ENCODE measurements at places on chromosomes 12 and 14.

DNA sequence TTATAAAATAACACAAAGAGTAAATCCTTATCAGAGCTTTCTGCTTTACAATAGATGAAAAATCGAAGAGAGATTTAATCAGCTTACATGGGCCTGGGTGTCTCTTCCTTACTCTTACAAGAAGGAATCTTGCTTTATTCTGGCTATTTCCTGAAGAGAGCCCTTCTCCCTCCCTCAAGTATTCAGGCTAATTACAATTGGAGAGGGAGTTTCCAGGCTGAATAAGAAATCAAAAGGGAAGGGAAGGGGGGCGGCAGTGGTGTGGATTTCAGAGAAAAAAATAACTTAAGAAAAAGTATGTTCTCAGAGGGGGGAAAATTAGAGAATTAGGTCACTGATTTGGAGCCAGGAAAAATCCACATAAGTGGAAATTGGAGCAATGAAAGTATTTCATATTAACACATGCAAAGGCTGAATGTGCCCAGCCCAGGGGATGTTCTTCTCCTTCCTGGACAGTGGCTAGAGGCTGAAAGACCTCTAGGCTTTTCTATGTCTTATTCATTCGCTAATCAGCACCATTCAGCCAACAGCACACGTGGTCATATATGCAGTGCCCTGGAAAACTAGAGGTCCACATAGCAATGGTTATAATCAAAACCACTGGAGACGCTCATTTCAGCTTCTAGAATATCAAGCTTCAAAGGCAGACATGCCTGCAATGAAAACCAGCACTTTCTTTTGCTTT is 158.9 kb upstream of the BTG1 start:
- DNase-seq, result peak; percentile 31

DNA sequence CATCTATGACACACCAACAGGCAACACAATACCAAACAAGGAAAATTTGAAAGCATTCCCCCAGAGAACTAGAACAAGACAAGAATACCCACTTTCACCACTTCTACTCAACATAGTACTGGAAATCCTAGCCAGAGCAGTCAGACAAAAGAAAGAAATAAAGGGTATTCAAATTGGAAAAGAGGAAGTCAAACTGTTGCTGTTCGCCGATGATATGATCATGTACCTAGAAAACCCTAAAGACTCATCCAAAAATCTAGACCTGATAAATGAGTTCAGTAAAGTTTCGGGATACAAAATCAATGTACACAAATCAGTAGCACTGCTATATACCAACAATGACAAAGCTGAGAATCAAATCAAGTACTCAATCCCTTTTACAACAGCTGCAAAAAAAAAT is 8.1 kb upstream of the ATL1 start:
- DNase-seq, result no peak

GRCh38 chr14:72463291-72463866 is 430.5 kb downstream of the DPF3 start:
- no peak for DNase-seq

- DNase-seq, result no peak
These were observed 28.3 kb downstream of the STON2 start for GRCh38 chr14:81371802-81372201.

DNA sequence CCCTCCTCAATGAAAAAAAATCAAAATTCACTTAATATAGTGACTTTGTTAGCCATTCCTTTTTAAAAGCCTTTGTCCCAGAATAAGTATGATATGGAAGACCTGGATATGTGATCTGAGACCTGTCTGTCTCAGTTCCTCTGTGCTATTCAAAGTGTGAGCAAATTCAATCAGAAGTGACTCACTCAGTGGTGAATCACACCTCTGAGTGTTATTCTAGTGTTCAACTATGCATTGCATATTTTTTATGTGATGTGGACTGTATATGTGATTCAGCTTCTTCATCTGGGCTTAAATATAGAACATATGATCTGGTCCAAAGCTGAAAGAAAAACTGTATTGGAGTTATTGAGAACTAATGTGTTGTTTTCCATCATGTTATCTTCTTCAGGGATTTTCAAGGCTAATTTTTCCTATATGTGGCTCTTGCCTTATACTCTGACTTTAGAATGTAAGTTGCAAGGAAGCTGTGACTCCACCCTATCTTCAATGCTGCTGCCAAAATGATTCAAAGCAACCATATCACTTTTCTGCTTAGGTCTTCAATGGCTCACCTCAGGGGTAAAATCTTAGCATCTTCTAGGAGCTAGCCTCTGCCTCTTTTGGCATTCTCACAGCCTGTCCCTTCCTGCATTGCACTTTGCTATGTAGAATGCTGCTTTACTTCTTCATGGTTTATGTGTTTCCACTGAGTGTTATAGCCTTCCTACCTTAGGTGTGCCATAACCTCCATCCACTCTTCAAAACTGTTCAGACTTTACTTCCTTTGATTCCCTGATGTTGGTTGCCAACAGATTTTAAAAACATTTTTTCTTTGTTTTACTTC is 169.8 kb downstream of the OTOGL start:
- DNase-seq, result no peak

GRCh38 chr14:90499908-90500664 is 103.3 kb downstream of the CALM1 start:
- no peak for DNase-seq

GRCh38 chr14:71354801-71355200 is 447.5 kb downstream of the PCNX1 start:
- no peak for DNase-seq

- no peak for DNase-seq
These were observed 50.2 kb upstream of the VRK1 start for GRCh38 chr14:96747006-96747405.

GRCh38 chr14:74691456-74691855 is 21.4 kb downstream of the AREL1 start:
- DNase-seq, result no peak

GRCh38 chr14:104865631-104866441 is 768 bp downstream of the CEP170B start:
- peak; percentile 41 for DNase-seq

DNA sequence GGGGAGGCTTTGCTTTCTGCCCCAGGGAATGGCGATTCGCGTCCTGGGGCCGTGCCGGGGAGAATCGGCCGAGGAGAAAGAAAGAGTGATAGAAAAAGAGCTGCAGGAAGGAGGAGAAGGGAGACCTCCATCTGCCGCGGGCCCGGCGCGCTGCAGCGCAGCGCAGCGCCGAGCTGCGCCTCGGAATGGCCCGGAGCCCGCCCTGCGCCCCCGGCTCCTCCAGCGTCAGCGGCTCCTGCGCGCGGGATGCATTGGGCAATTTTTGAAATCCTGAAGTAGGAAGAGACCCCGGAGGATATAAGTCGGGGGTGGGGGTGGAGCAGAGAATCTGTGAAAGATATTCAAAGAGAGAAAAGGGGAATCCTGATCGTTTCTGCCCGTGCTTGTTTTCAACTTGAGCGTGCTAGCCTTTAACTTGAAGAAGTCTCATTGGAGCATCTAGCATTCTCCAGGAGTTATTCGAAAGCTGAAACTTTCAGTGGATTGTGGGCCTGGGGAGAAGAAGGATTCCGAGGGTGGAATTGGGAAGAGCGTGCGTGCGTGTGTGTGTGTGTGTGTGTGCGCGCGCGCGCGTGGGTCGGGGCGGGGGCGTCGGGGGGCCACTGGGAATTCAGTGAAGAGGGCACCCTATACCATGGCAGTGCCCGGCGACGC is 441 bp downstream of the PDE3A start:
- peak; percentile 72 for DNase-seq

GRCh38 chr12:85016413-85016812 is 19.7 kb downstream of the TSPAN19 start:
- DNase-seq, result no peak

GRCh38 chr14:24436355-24437019 is 6.1 kb downstream of the SDR39U1 start:
- peak; percentile 75 for DNase-seq

GRCh38 chr12:45050751-45051571 is at the start of gene DBX2:
DBX2 (minus strand) TSS chr12:45051099; CDS start chr12:45050927, 172 bp downstream.
- DNase-seq, result peak; percentile 23

DNA sequence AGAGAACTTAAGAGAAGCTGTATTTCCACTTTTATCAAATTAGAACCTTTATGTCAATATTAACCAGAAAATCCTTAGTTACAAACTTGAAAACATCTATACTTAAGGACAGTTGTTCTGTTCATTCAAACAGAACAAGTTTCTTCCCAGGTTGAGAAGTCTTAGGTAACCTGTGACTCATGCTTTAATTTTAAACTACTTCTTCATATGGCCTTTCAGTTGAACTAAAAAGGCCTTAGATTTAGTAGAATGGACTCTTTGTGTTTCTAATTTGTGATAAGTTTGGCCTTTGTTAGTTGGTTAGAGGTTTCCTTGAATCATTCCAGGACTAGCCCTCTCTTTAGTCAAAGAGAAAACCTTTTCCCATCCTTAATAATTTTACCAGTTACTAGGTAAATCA is 274.2 kb downstream of the FUT8 start:
- DNase-seq, result no peak

DNA sequence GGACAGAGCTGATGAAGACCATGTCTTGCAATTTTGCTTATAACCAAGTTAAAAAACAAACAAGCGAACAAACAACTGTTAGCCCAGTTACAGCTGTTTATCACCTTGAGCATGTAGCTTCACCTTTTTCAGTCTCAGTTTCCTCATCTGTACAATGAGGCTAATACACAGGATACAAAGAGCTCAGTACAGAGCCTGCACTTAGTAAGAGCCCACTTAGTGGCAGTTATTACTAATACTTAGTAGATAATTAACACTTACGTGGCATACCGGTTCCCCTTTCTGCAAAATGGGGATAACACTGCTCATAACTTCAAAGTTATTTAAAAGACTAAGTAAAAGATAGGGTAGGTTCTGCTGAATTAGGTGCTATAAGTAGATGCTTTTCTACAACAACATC is 228.0 kb downstream of the MON2 start:
- DNase-seq, result no peak

DNA sequence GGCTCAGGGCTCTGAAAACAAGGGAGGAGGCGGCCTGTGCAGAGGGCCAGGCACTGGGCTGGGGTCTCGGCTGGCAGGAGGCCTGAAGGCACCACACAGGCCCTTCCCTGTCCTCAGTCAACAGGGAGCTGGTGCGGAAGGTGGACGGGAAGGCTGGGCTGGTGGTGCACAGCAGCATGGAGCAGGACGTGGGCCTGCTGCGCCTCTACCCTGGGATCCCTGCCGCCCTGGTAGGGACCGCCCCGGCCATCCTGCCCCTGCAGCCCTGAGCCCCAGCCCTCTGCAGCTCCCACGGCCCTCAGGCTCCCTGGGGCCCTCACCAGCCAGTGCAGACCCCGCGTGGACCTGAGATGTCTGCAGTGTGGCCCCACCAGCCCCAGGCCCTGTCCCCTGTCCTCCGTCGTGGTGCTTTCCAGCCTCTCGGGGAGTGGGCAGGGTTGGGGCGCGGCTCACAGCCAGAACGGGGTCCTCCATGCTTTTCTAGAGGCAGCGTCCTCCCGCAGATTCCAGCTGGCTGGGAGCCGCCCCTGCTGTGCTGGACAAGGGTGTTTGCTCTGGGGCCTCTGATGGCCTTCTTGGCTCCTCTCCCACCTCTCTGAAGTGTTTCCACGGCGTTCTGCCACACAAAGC is 18.1 kb downstream of the ASPG start:
- no peak for DNase-seq

GRCh38 chr14:21917699-21918436 is 244.2 kb upstream of the OR4E1 start:
- peak; percentile 35 for DNase-seq

- DNase-seq, result peak; percentile 19
These were observed 2.9 kb downstream of the SPX start for GRCh38 chr12:21528953-21529352.

DNA sequence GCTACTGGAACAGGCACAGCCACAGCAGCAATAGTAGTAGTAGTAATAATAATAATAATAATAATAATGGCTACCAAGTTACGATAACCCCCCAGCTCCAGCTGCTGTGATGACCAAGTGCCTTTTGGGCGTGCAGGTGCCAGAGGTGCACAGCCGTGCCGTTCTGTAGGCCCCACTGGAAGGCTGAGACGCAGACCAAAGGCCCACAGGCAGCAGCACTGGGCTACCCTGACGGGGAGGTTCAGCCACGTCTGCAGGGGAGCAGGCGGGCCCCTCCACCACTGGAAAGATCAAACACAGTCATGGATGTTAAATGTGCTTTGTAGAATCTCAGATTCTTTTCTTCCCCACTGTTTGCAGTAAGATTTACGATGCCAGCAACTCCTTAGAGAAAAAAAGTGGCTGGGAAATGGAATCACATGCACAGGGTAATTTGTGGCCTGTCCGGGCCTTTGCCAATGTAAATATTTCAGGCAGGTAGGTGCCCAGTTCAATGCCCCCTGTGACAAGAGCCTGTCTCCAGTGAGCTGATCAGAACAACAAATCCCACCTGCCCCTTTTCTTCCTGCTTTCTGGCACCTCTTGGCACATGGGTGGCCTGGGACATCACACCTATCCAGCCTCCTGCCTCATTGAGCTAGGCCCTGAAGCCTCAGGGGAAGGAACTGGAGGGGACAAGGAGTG is 32.6 kb downstream of the CCDC85C start:
- DNase-seq, result no peak

- DNase-seq, result no peak
These were observed 986 bp upstream of the NTF3 start for GRCh38 chr12:5430641-5431603.

GRCh38 chr12:42039577-42039976 is 105.1 kb downstream of the GXYLT1 start:
- no peak for DNase-seq

GRCh38 chr12:70648831-70649230 is 11.6 kb upstream of the PTPRB start:
- peak; percentile 49 for DNase-seq

DNA sequence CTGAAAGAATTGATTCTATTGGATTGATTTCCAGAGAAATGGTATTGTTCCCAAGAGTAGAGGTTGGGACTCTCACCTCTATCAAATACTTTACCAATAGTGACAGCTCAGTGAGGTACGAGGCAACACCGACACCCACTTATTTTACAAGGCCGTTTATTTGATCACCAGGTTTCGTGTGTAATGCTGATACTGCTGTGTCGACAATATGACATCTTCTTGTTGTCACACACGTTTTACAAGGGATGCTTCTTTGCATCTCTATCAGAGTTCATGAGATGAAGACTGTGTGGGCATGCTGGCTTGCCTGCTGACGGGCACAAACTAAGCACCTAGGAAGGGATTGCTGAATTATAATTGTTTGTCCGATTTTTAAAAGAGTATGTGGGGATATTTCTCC is 217.8 kb upstream of the EGLN3 start:
- no peak for DNase-seq

GRCh38 chr12:112447106-112447505 is 28.4 kb downstream of the PTPN11 start:
- no peak for DNase-seq

DNA sequence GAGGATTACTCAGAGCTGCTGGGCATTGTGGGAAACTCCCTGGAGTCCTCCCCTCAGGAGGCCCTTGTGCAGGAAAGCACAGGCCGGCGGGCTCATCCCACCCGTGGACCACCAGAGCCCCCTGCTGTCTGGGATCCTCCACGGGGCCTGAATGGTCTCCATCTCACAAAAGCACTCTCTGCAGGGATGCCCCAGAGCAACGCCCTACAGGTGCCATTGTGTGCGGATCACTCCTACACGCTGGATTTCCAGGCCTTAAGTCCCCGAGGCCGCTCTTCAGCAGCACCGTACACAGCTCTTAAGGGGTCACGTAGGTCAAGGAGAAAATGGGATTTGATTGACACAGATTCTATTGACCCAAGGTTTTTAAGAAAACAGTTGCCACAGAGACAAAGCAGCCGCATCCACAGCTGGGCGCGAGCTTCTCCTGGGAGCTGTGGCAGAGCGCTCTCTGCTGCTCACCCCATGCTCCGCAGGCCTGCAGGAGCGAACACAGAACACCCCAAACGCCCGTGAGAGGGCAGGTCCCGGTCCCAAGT is 36.7 kb upstream of the RIMBP2 start:
- DNase-seq, result no peak
